ENCODE measurements at places on chromosomes 12 and 14.

DNA sequence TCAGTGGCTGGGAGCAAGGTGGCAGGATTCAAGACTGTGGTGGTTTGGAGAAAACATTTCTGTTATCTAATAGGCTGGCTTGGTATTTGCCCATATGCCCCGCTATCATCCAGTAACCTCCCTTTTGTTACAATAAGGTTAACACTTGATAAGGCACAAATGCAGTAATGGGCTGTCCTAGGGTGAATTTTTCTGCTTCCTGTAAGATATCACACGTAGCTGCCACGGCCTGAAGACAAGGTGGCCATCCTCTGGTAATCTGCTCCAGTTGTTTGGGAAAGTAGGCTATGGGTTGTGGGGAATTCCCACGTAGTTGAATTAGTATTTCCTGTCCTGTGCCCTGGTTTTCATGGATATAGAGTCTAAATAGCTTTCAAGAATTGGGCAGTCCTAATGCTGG, 23.1 kb downstream of the ANG start:
- no peak for DNase-seq

DNA sequence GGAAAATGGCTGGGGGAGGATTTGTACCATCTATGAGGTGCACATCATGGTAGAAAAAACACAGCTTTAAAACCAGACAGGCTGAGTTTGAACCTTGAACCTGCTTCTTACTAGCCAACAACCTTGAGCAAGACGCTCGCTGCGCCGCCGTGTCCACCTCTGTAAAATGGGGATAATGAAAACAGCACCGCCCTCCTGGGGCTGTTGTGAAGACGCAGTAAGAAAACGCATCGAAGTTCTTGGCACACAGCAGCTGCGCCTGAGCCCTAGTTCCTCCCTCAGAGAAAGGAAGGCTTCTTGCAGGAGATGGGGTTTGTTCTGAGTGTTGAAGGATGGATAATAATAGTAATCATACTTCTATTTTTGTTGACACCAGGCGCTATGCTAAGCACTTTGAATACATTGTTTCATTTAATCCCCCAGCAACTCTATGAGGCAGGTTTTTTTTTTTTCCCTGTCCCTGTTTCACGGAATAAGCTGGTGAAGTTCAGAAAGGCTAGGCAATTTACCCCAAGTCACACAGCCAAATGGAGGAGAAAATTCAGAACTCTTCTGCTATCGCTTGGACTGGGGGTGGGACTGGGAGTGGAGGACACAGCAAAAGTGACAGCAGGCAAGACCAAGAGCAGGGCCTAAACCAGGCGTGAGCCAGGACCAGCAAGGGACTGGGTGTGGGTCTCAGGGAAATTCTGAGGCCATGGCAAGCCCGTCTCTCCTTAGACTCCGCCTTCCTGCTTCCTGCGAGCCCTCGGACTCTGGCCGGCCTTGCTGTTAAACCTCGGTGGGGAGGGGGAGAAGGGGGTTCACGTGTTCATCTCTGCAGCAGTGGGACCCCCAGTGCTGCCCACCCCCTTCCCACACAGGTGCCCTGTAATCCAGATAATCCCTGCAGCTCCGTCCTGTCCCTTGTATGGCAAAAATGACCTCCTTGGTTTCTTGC, 97.5 kb downstream of the LRRC74A start:
- DNase-seq: no peak

DNA sequence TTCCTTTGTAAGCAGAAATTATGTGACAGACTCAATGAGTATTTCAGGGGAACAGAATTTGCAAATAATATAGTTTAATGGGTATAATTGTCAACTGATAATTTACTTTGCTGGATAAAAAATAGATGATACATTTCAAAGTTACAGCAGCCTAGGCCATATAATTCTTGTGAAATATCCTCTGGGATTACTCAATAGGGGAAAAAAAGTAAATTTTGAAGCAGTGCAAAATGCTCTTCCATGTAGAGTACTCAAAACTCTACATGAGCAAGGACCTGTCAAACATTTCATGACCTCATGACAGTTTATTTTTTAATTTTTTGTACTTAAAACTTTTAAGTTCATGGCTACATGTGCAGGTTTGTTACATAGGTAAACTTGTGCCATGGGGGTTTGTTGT, 163.3 kb downstream of the DACT1 start:
- DNase-seq: no peak

- DNase-seq: no peak
Measured at GRCh38 chr14:101877766-101878165, 86.6 kb upstream of the DYNC1H1 start.

Data from stimulated activated CD4-positive, alpha-beta T cell treated with anti-CD3 and anti-CD28 coated beads, Interleukin-1b, Interleukin-23, amount 100 ng/mL, for 1 hour (primary cell).